ENCODE measurements at places on chromosomes 2 and 18. TPM values are rescaled to one million over a fixed set of nuclear protein-coding genes. Genes with fewer than 3 reads are reported as not detected.

Gene IL36A
- not detected for total RNA-seq

DNA sequence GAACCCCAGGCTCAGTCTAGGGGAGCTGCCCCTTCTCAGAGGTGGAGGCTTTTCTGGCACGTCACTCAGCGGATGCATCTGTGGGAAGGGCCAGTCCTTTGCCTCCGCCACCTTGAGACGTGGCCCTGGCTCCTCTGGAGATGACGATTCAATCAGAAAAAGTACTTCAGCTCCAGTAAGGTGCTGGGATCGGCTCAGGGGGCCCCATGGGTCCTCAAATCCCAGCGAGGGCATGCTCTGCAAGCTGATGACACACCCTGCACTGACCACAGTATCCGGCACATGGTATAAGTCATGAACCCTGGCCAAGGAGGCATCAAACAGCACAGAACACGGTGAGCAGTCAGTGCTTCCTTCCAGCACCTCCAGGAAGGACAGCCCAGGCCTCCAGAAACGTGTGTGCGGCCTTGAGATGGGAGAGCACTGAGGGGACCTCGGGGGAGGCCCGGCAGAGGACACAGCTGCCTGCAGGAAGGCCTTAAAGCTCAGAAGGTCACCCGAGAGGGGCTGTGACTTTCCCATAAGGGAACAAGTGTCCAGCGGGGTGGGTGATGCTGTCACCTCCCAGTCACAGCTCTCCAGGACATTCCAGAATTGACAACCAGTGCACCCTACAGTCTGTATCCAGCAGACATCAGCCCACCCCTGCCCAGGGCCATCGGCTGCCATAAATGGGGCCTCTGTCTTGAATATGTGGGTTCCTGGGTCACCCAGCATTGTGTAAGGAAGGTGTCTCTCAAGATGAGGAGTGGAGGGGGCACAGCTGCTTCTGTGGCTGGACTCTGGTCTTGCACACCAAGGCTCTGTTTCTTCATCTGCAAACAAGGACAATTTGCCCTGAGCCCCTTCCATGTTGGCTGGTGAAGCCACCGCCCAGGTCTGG is 205.8 kb downstream of the NDUFA10 start:
- no peak for DNase-seq

- DNase-seq, result no peak
These were observed 59.9 kb downstream of the VIT start for GRCh38 chr2:36756438-36756837.

Gene CNGA3
- total RNA-seq, result 0.61 TPM
